ENCODE measurements at places on chromosomes 5 and 9. TPM values are rescaled to one million over a fixed set of nuclear protein-coding genes. Genes with fewer than 3 reads are reported as not detected.

DNA sequence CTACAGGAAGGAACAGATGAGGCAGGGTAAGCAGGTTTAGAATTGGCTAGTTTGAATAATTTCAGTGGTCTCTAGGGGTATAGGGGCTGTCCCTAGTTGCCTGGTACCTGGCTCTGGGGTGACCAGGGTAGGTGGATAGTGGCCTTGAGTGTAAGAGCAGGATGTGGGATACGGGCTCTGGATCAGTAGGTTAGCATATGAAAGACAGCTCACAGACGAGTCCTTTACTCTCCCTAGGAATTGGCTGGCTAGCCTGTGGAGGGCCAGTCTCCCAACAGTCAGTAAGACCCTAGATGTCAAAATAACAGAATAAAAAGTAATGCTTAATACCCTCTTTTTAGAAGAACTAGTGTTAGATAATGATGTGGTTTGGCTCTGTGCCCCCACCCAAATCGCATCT is 16.6 kb upstream of the C9orf152 start:
- H3K4me3 ChIP-seq, result no peak overlapping the region
- no peak for DNase-seq
- H3K4me1 ChIP-seq, result no peaks in the 10 kb centered on the region
- H3K36me3 ChIP-seq, result no peaks in the 10 kb centered on the region

DNA sequence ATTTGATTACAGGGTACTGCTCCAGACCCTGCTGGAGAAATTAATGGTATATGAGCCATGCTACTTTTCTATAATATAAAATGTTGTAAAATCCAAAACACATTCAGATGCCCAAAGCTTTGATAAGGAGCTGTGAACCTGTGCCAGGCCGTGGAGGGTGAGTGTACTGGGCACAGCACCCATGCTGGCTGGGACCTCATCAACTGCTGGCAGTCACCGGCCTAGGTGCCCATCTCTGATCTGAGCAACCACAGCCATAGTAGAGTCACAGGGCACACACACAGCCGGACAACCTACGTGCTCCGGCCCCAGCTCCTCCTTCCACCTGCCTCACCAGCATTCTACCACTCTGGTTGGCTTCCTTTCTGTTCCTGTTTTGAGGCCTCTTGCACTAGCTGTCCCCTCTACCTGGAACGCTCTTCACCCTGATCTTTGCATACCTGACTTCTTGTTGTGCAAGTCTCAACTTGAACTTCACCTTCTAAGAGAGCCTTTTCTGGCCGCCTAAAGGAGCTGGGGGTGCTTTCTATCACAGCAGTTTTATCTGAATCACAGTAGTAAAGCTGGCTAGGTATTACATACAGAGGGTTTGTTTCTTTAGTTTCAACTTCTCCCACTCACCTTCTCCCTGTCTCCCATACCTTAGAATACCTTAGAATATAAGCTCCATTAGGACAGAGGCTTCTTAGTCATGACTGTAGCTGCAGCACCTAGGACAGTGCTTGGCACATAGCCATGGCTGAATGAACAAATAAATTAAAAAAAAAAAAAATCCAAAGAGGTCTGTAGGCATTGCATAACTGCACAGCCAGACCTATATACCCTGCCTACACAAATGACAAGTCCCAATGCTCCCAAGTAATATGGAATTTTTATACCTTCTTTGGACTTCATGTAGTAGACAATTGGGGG is 51.7 kb downstream of the MED27 start:
- H3K27me3 ChIP-seq, result no peaks in the 10 kb centered on the region
- H3K4me3 ChIP-seq, result no peak overlapping the region
- peaks cover 10% of the 10 kb centered on the region for H3K4me1 ChIP-seq
- H3K27ac ChIP-seq, result no peak overlapping the region

DNA sequence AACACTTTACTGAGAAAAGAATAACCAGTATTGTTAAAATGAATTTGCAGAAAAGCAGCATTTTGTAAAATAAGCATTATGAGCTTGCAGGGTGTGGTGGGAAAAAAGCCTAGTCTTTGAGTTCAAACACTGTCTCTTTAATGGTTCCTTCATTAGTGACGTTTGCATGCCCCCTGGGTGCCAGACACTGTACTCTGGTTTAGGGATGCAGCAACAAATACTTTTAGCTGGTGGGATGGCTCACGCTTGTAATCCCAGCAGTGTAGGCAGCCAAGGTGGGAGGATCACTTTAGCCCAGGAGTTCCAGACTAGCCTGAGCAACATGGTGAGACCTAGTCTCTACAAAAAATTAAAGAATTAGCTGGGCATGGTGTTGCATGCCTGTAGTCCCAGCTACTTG is 62.3 kb downstream of the MAST4 start:
- H3K36me3 ChIP-seq, result no peaks in the 10 kb centered on the region
- H3K4me3 ChIP-seq, result no peak overlapping the region
- peaks cover 4% of the 10 kb centered on the region for H3K4me1 ChIP-seq
- no peak overlapping the region for H3K27ac ChIP-seq

- no peaks in the 10 kb centered on the region for H3K27me3 ChIP-seq
- H3K4me1 ChIP-seq, result no peaks in the 10 kb centered on the region
- DNase-seq, result no peak
- H3K4me3 ChIP-seq, result no peak overlapping the region
- no peak overlapping the region for H3K27ac ChIP-seq
- no peaks in the 10 kb centered on the region for H3K36me3 ChIP-seq
These were observed 276.3 kb downstream of the COX7C start for GRCh38 chr5:86894056-86894455.

- no peaks in the 10 kb centered on the region for H3K4me1 ChIP-seq
- no peak overlapping the region for H3K27ac ChIP-seq
- H3K4me3 ChIP-seq, result no peak overlapping the region
- DNase-seq, result no peak
- H3K27me3 ChIP-seq, result no peaks in the 10 kb centered on the region
These were observed 22.6 kb upstream of the TMEM171 start for GRCh38 chr5:73097740-73098139.

Gene ZDHHC11
- total RNA-seq, result 10.9 TPM
